ENCODE measurements at places on chromosomes 7 and 10.

DNA sequence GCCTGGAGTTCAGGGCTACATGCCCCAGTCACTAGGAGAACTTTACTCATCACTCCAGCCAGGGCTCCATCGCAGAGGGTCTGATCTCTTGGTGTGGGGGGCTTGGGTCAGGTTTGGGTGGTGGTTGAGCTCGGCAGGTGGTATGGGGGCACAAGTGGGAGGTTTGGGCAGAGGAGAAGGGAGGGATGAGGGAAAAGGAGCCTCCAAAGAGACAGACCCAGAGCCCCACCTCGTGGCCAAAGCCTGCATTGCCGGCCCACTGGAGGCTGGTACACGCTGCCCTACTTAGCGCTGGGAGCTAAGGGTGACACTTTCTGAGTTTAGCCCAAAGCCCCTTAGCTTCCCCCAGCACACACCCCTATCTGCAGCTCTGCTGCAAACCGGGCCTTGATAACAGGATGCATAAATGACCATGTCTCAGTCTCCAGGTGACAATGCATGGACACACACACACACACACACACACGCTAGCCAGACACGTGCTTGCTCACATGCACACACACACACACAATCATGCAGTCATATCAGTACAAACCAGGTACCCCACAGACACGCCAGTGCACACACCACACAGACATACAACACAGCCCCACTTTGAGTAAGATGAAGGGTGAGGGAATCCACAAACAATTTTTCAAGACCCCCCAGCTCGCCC is 14.7 kb downstream of the LZTS2 start:
- no peak for DNase-seq

DNA sequence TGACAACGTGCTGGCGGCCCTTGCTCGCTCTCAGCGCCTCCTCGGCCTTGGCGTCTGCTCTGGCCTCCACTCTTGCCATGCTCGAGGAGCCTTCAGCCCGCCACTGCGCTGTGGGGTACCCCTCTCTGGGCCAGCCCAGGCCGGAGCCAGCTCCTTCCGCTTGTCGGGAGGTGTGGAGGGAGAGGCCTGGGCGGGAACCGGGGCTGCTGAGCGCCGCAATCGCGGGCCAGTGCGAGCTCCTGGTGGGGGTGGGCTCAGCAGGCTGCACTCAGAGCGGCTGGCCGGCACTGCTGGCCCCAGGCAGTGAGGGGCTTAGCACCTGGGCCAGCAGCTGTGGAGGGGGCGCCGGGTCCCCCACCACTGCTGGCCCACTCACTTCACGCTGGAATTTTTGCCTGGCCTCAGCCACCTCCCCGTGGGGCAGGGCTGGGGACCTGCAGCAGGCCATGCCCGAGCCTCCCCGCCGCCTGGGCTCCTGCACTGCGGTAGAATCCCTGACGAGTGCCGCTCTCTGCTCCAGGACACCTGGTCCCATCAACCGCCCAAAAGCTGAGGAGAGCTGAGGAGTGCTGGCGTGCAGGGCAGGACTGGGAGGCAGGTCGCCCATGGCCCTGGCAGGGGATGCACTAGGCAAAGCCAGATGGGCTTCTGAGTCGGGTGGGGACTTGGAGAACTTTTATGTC is 372.2 kb upstream of the NRG3 start:
- DNase-seq, result no peak

GRCh38 chr10:6354168-6354772 is 151.5 kb downstream of the PFKFB3 start:
- DNase-seq, result no peak

- no peak for DNase-seq
Observed at GRCh38 chr10:60643874-60644273, 134.4 kb upstream of the CDK1 start.

- DNase-seq, result no peak
Observed at GRCh38 chr7:44148166-44148565, 7.0 kb upstream of the MYL7 start.

- DNase-seq, result no peak
Observed at GRCh38 chr10:2476218-2476811, 591.0 kb upstream of the PFKP start.

DNA sequence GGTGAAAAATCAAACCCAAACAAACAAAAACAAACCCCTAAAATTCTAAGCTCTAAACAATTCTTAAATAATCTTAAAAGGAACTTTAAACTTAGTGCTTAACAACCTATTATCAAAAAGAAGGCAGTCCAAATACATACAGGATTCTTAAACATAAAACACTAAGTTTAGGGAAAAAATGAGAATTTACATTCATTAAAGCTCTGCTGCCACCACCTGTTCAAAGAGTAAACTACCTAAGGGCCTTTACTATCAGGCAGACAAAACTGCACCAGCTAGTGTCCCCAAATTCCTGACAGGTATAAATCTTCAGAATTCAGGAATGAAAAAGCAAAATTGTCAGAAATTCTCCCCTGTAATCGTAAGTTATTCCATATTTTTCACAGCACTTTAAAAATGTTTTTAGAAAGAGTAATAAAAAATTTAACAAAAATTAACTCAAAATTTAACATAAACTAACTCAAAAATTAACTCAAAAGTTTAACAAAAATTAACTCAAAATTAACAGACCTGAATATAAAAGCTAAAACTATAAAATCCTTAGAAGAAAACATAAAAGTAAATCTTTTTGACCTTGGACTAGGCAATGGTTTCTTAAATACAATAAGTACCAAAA is 55.1 kb downstream of the PDZD8 start:
- DNase-seq, result no peak

- no peak for DNase-seq
Observed at GRCh38 chr7:120792861-120793130, 65.1 kb downstream of the TSPAN12 start.

- DNase-seq, result peak; percentile 16
Observed at GRCh38 chr7:112721366-112721765, 68.8 kb downstream of the TMEM168 start.

GRCh38 chr10:68989317-68989990 is 851 bp downstream of the KIFBP start:
- no peak for DNase-seq

GRCh38 chr7:141251180-141251579 is 177.3 kb downstream of the TMEM178B start:
- no peak for DNase-seq

DNA sequence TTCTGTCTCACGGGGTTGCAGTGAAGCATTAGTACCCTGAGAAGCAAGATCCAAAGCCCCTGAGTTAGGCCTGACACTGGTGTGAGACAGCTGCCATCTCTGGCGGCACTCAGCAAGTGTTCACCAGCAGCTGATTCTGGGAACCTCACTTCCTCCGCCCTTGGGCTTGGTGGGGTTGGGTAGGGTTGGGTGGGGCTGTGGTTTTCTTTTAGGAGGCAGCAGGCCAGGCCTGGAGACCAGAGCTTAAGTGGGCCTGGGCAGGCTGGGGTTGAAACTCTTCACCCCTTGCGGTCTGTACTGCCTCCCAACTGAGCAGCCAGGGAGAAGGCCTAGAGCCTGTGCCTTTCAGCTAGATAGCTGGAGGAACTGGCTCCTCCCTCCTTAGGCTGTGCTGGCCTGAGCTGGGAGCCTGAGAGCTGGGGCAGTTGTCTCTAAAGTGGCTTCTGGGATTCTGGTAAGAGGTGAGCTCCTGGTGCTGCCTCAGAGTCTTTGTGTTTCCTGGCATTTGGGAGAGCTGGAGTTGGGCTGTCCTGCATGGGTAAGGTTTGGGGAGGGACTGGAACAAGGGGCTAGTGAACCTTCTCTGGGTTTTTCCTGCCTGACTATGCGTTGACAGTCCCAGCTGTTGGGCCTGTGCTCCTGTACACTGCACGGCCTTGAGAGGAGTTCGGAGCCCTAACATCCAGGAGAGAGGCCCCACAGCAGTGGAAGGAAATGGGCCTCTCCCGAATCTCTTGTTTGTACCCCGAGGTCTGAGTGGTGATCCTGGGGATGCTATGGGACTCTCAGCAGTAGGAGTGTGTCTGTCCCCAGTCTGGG is 5.1 kb downstream of the TSPAN14 start:
- no peak for DNase-seq

- DNase-seq, result no peak
Observed at GRCh38 chr7:99844328-99844727, 16.5 kb downstream of the CYP3A43 start.

DNA sequence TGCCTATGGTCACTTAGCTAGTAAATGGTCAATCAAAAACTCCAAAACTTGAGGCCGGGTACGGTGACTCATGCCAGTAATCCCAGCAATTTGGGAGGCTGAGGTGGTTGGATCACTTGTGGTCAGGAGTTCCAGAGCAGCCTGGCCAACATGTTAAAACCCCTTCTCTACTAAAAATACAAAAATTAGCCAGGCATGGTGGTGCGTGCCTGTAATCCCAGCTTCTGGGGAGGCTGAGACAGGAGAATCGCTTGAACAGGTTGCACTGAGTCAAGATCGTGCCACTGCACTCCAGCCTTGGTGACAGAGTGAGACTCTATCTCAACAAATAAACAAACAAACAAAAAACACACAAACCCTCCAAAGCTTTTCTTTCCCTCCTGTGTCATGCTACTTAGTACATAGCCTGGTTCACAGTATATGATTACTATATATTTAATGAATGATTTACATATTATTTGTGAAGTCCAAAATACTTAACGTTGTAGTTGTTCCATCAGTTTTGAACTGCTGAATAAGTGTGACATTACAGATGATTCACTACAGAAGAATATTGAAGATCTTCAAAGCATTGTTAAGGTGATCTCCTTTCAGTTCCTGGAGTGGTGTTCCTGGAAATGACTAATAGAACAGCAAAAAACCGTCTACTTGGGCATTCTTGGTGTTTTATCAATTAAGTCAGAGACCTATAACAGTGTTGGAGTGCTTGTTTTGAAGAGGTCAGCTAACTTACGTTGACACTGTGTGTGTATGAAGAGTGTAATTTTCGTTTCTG is 72.9 kb downstream of the ADK start:
- DNase-seq, result peak; percentile 29

- no peak for DNase-seq
Observed at GRCh38 chr7:104112623-104113022, 95.2 kb downstream of the ORC5 start.

GRCh38 chr7:38211940-38212339 is 33.9 kb downstream of the STARD3NL start:
- no peak for DNase-seq

GRCh38 chr7:158321056-158321700 is 266.4 kb downstream of the PTPRN2 start:
- DNase-seq, result no peak

DNA sequence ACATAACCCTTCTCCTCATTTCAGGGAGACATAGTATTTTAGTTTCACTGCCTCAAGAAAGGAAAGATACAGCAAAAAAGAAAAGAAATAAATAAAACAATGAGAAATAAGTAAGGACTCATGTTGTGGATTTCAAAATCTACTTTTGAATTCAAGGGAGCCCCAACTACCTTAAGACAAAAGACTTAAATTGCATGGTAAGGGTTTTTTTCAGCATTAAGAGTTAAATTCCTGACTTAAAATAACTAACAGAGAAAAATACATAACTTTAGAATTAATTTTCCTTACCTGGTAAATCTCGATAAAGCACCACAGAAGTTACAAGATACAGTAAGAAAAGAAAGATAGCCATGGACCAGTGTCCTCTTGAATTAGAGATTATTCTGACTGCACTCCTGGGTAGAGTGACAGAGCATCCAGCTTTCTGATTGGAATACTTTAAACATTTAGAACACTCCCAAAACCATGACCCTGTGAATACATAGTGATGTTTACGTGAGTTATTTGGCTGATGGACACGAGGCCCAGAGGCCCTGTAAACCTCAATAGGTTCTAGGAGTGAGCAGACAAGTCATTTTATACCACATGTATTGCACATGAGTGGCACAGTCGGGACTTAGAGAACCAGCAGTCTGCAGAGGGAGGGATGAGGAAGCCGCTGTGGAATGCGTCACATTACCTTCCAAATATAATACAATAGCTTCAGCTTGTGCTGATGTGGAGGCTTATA is 292.5 kb upstream of the SEMA3C start:
- no peak for DNase-seq

- DNase-seq, result no peak
Observed at GRCh38 chr7:18320422-18320821, 175.1 kb upstream of the HDAC9 start.

GRCh38 chr7:75642810-75643486 is 95.8 kb downstream of the HIP1 start:
- DNase-seq, result peak; percentile 29

DNA sequence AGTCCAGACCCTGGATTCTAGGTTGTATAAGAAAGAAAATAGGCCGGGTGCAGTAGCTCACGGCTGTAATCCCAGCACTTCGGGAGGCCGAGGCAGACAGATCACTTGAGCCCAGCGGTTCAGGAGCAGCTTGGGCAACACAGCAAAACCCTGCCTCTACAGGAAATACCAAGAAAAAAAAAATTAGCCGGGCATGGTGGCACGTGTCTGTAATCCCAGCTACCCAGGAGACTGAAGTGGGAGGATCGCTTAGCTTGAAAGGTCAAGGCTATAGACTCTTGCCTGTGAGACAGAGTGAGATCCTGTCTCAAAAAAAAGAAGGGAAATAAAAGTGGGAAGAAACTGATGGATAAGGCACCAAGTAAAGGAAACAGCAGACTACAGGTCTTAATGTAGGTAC is 287.9 kb upstream of the KLF14 start:
- no peak for DNase-seq

GRCh38 chr10:49189422-49189821 is 1.2 kb upstream of the TMEM273 start:
- DNase-seq, result no peak

GRCh38 chr10:110209926-110210673 is 2.7 kb downstream of the MXI1 start:
- DNase-seq, result no peak

DNA sequence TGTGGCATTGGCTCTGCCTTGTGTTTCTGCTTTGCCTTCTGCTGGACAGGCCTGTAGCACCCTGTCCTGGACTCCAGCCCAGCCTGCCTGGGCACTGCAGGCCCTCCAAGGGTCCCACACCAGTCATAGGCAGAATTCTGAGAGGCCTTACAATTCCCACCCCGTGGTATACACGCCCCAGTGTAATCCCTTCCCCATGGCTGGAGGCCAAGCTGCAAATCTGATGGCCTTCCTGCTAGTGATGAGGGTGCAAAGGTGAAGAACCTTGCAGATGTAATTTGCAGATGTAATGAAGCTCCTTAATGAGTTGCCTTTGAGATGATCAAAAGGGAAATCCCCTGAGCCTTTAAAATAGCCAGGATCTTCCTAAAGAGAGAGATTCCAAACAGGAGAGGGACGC is 325.1 kb upstream of the ZNF32 start:
- no peak for DNase-seq

DNA sequence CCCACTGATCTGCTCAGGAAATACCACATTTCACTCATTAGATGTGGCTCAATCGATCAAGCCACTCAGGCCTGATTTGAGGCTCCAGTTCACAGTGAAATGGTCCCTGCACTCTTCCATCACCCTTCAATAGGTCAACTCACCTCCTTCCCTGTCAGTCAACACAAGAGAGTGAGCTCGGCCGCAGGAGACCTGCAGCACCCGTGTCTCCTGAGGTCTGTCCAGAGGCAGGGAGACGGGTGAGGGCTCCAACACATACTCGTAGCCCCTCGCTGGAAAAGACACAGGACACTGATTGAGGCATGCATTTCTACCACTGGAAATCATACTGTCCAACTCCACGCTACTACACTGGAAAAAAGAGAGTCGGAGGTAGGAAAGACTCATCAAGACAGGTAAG is 7.1 kb downstream of the RCC1L start:
- DNase-seq, result no peak

GRCh38 chr7:26675143-26675887 is 189.1 kb downstream of the SKAP2 start:
- no peak for DNase-seq

All from astrocyte of the cerebellum (primary cell).